ENCODE measurements at places on chromosomes 1 and 21.
A peak's percentile ranks its signal among the peaks of the same experiment; 100 is the strongest.

- no peak for DNase-seq
These were observed 29.9 kb downstream of the VASH2 start for GRCh38 chr1:212980123-212980785.

- DNase-seq, result no peak
These were observed 296.2 kb upstream of the VAMP3 start for GRCh38 chr1:7474786-7475502.

- peak; percentile 70 for DNase-seq
These were observed at the start of gene CASZ1 for GRCh38 chr1:10796029-10796944. Gene CASZ1, minus strand, starts transcription at chr1:10796646. Its CDS starts 102,757 bp downstream, at chr1:10693889.

GRCh38 chr1:9529190-9529589, 10.1 kb upstream of the SLC25A33 start:
- no peak for DNase-seq

DNA sequence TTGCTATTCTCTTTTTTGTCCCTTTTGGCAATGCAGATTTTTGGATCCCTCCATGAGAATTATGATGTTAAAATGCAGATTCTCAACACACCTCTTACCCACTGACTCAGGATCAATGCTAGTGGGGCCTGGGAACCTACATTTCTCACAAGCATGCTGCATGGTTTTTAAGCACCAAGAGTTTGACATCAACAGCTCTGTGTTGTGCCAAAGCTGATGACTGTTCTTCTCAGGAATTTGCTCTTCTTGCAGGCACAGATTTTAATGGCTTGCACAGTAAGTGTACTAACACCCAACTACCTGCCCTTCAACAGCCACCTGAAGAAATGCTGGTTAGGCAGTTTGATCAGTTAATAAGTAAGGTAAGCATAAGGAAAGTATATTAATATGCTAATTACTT, 468.7 kb downstream of the PTBP2 start:
- DNase-seq, result no peak

DNA sequence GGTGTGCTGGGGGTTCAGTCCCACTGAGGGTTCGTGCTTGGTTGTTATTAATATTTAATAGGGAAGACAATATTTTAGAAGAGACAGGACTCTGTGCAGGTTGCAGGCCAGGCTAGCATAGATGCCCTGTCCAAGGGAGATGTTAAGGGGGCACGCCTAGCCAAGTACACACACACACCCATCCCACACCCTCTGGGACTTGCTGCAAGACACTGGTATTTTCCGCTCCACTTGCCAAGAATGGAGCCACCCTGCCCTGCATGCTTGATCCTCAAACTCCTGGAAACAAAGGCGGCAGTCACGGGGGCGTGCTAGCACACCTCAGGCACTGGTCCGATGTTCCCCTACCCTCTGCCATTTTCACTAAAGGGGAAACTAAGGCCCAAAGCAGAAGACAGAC, 99.1 kb downstream of the MRPL37 start:
- no peak for DNase-seq

GRCh38 chr1:230185076-230186001, 118.3 kb downstream of the GALNT2 start:
- no peak for DNase-seq

- no peak for DNase-seq
These were observed 77.4 kb downstream of the NPHP4 start for GRCh38 chr1:5914676-5915365.
